ENCODE measurements at places on chromosomes 2 and 18. TPM values are rescaled to one million over a fixed set of nuclear protein-coding genes. Genes with fewer than 3 reads are reported as not detected.

RGPD4 gene
- 0.16 TPM for total RNA-seq

GRCh38 chr2:195181059-195181705 lies 475.8 kb upstream of the SLC39A10 start:
- DNase-seq: no peak

- DNase-seq: no peak
Observed at GRCh38 chr2:134352844-134353243, 99.0 kb downstream of the MGAT5 start.

GRCh38 chr2:23477392-23477791 lies 92.4 kb downstream of the KLHL29 start:
- no peak for DNase-seq

DNA sequence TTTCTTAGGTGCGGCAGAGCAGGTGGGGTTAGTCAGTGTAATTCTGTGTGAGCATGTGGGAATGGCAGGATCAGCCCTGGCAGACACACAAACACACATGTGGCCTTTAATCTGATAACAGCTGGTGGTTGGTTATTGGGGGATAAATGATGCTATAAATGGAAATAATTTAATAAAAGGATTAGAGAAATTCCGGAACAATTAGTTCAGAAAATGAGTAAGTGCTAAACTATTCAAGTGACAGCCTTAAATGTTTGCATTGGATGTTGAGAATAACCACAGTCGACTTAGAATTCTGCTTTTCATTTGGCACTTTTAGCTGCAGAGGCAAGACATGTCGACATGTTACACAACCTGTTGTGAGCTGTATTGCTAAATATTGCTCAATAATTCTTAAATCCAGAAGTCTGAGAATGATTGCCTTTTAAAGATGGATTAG lies 7.2 kb downstream of the SMYD1 start:
- no peak for DNase-seq

DNA sequence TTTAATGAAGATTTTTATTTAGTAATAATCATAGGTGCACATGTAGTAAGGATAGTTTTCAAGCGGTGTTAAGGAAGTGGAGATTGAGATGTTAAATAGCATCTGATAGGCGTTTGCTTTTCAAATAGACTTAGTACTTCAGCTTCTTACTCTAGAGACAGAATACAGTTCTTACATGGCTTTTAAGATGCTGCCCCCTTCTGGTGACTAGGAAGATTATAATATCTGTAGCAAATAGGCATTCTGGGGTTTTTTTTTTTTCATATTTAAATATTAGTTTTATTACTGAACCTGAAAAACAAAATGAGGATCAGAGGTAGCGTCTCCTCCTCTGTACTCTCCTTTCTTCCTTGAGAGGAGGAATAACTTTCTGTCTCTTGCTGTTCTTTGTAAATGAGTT lies 100.2 kb downstream of the AGAP1 start:
- no peak for DNase-seq

DNA sequence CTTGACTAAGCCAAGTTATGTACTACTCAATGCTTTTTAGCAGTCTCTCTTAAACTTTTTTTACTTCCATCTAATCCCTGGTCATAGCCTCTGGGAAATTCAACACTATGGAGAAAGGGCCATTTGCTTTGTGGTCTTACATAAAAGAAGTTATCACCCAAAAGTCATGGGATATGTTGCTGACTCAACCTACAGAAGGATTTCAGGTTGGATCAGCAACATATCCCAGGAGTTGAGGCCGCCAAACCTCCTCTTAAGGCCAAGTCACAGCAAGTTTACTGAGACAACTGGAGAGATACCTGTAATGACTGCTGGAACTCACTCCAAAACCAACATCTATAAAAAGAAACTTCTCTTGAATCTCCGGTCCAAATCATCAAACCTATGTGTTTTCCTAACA lies 141.1 kb downstream of the IRS1 start:
- no peak for DNase-seq
